NCI-H345 (cell line): ENCODE measurements at places on chromosomes 12 and 14.

DNA sequence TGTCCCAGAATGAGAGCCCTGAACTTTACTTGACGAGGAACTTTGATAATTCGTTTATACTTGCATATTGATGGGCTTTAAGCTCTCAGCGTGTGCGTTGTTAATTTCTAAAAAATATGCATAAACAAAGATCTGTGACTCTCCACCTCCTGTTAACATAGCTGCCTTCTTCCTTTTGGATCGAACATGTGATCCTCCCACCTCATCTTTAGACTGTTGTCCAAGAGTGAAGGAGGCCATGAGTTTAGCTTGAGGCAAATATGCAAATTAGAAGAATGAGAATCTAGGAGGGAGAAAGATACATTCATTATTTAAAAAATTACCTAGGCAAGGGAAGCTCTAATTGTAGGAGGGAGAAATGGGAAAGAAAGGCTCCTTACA is 617 bp downstream of the TTC8 start:
- DNase-seq: no peak

GRCh38 chr12:83378186-83378727 is 691.6 kb downstream of the TMTC2 start:
- DNase-seq: no peak

DNA sequence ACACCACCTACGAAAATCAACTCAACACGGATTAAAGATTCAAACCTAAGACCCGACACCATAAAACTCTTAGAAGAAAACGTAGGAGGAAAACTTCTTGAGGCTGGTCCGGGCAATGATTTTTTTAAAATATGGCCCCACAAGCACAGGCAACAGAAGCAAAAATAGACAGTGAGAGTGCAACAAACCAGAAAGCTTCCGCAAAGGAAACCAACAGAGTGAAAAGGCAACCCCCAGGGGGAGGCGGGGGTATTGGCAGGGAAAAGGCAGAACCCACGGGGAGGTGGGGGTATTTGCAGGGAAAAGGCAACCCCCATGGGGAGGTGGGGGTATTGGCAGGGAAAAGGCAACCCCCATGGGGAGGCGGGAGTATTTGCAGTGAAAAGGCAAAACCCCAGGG is 20.5 kb upstream of the FBRSL1 start:
- no peak for DNase-seq

DNA sequence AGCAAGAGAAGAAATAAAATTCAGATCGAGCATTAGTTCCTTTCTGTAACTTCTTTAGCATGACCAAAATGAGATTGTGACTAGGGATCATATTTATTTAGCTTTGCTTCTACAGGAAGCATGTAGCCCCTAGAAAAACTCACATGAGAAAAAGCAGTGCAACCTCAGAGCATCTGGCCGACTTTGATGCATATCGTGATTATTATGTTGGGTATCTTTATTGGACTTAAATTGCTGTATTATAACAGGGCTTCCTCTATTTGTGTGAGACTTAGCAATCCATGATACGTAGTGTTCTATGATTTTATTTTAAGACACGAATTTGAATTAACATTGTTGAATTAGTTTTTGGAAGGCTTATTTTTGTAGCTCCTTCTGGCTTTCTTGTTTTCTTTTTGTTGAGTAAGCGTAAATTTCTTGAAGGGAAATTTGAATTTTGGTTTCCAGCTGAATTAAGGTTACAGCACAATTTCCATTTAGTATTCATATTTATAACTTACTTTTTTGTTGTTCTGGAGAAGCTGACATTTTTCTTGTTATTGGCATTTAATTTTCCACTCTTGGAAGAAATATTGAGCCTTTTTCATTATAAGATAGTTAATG is 33.9 kb downstream of the WASHC4 start:
- no peak for DNase-seq

- no peak for DNase-seq
Measured at GRCh38 chr12:2101771-2102170, 49.0 kb downstream of the CACNA1C start.

DNA sequence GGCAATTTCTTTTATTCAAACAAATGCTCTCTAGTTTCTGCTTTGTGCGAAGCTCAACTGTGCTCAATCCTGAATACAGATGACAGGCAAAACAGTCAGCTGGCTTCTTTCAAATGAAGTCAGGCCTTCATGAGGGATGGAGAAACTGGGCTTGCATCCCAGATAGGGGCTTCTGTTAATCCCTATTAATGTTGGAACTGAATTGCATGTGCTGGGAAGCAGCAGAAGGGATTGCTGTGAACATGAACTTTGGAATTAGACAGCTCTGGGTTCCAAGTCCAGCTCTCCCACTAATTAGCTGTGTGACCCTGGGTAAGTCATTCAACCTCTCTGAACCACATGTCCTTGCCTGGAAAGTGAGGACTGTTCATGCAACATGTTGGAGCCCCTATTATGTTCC is 21.1 kb upstream of the CORO1C start:
- no peak for DNase-seq

DNA sequence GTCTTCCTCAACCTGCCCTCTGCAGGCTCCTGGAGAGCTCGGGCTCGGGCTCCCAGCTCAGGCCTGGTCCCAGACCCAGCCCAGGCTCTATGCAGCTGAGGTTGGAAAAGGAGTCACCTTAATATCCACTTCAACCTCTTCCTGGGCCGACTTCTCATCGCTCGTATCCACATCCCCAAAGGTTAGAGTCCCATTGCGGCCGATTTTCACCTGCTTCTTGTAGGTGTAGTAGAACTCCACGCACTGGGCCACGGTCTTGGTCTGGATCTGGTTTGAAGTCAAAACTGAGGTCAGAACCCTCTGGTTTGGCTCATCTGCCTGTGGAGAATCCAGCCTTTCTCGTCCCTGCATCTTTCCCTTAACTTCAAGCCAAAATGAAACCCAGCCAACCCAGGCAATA is 8.4 kb upstream of the PNMA1 start:
- DNase-seq: no peak

GRCh38 chr12:92362785-92363184 is 217.1 kb upstream of the BTG1 start:
- no peak for DNase-seq

GRCh38 chr12:14211947-14212387 is 153.5 kb upstream of the ATF7IP start:
- DNase-seq: no peak

- peak; percentile 88 for DNase-seq
Measured at GRCh38 chr12:12008931-12009611, 61.7 kb upstream of the BCL2L14 start.

DNA sequence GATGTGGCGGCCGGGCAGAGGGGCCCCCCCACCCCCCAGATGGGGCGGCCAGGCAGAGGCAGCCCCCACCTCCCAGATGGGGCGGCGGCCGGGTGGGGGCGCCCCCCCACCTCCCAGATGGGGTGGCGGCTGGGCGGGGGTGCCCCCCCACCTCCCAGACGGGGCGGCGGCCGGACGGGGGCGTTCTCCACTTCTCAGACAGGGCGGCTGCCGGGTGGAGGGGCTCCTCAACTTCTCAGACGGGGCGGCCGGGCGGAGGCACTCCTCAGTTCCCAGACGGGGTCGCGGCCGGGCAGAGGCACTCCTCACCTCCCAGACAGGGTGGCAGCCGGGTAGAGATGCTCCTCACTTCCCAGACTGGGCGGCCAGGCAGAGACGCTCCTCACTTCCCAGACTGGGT is 469.8 kb downstream of the PCNX1 start:
- DNase-seq: no peak

- no peak for DNase-seq
Measured at GRCh38 chr14:43522901-43523300, 984.2 kb downstream of the FSCB start.

DNA sequence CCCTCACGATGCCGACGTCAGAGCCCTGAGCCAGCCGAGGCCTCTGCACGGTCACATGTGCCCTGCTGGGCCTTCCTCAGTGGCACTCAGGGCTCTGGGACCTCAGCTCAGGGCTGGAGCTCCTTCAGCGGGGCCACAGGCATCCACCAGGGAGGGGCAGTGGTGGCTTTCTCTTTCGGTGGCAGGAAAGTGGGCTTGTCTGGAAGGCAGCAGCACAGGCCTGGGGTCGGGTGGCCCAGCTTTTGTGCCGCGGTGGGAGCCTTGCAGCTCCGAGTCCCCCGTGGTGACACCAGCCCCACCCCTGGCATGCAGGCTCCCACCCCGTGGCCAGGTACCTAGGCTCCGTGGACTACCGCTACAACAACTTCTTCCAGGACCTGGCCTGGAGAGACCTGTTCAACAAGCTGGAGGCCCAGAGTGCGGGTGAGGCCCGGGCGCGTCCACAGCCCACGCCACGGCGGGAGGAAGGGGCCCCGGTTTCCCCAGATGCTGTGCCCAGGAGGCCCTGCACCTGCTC is 14.2 kb upstream of the TEX22 start:
- DNase-seq: no peak

DNA sequence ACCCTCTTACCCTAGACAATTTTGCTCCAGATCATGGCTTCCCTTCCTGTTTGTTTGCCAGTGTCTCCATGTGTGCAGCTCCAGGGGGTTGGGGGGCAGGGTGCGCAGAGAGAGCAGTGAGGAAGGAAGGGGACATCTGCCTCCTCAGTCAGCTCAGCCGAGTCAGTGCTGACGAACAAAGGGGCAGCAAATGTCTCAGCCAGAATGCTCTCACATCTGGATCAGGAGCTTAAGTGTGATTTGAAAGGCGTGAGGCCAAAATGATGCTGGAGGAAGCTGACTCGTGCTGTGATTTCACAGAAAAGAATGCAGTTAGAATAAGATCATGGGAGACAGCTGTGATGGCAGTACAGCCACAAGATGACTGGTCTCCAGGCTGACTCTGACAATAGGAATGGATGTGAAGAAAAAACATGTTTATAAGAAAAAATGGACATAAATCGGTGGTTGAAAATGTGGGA is 27.1 kb upstream of the CDK17 start:
- no peak for DNase-seq

- no peak for DNase-seq
Measured at GRCh38 chr12:11777962-11778361, 128.5 kb downstream of the ETV6 start.

GRCh38 chr12:58309806-58310205 is 368.4 kb downstream of the ATP23 start:
- no peak for DNase-seq

DNA sequence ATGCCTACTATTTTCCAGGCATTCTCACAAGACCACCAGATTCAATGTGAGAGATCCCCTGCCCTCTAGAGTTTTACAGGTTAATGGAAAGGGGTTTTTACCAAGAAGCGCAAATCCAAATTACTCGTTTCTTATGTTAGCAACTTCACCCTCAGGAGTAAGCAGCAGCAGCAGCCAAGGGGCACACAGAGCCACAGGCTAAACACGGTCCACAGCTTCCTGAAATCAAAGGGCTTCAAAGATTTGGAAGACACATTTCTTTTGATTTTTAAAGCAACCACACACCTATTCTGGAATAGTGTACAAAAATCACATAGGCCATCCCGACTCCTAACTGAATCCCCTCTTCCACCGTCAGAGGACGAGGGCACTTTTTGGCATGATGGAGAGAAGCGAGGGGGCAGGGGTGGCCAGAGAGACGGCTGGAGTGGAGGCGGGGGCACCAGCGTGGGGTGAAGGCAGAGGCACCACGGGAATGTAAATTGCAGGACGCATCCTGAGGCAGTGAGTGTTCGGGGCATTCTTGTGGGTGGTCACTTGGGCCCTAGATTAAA is 107.0 kb downstream of the ARF6 start:
- DNase-seq: no peak

GRCh38 chr14:54314365-54315104 is 82.3 kb upstream of the CDKN3 start:
- DNase-seq: no peak

DNA sequence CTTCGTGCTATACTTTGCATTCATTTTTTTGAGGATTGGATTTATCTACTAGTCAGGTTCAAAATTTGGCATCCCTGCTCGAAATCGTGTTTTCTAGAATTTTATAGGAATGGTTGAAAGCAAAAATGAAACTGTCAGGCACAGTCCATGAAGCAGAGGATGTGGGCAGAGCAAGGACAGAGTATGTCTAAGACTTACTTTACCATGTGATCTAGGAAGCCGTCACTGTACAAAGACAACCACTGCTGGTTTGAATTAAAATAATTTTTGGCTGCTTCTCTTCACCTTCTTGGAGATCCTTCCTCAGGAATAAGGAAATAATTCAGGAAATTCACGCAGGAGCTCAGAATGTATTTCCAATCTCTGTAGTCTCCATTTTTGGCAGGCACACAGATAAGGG is 31.6 kb upstream of the SGPP1 start:
- no peak for DNase-seq

- DNase-seq: no peak
Measured at GRCh38 chr12:46676797-46677520, 148.8 kb downstream of the SLC38A4 start.

DNA sequence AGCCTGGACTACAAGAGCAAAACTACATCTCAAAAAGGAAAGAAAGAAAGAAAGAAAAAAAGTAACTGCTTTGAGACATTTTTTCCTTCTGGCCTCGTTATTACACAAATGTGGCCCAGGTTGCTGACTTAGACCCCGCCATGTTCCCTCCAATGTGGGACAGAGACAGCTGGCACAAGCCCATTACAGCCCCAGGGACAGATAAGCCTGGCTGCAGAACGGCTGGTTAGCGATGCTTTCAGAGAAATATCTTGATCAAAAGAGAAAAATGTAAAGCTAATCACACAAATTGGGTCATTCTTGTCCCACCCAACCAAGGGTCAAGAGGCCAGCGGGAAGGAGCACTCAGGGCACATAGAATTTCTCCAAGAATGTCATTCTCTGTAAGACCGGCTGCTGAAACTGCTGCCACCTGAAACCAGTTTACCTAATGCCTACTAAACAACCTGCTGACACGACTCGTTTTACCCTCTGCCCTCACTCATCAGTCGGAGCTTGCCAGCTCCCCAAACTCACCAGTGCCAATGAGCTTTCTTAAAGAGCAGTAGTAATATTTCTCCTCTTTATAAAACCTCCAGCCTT is 63.1 kb downstream of the TNFAIP2 start:
- no peak for DNase-seq

- no peak for DNase-seq
Measured at GRCh38 chr14:35632676-35633075, 98.7 kb downstream of the INSM2 start.

DNA sequence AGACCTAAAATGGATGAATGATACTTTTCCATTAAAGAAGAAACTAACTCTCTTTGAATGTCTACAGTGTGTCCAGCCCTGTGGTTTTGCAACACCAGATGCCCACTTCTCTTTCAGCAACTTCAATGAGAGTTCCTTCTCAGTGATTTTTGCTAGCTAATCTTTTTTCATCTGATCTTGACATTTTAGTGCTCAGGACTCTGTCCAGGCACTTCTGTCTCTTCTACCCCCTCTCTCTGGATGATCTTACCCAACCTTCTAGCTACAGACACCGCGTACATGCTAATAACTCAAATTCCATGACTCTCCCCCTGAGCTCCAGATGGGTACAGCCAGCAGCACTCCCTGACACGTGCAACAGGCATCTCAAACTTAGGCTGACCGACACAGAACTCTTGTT is 161.1 kb upstream of the FOXN3 start:
- DNase-seq: no peak

- no peak for DNase-seq
Measured at GRCh38 chr14:74975059-74975810, 19.8 kb upstream of the PGF start.

- DNase-seq: no peak
Measured at GRCh38 chr12:92029136-92029535, 116.5 kb downstream of the BTG1 start.

- DNase-seq: peak; percentile 14
Measured at GRCh38 chr14:68486033-68486732, 306.7 kb downstream of the ZFP36L1 start.

GRCh38 chr12:132343294-132344004 is 14.1 kb upstream of the GALNT9 start:
- no peak for DNase-seq
